ENCODE measurements at places on chromosomes 4 and X.
A peak's percentile ranks its signal among the peaks of the same experiment; 100 is the strongest.

DNA sequence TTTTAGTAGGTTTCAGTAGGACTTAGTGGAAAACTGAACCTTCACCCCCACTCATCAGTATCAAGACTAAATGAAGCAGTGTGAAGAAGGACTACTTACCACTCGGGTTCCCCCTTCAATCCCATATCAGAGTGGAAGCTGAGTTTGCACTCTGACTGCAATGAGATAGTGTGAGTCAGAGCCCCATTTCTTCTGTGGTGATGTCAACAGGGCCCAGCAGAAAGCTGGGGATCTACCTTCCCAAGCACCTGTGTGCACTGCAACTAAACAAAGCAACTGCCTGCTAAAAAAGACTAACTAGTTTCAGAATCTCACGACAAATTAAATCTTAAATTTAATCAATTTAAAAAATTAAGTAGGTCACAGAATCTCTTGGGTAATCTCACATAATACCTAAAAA lies 1837.0 kb upstream of the PCDH7 start:
- no peaks in the 10 kb centered on the region for H3K36me3 ChIP-seq
- H3K27ac ChIP-seq = no peak overlapping the region
- no peak overlapping the region for H3K4me3 ChIP-seq
- no peaks in the 10 kb centered on the region for H3K4me1 ChIP-seq
- no peaks in the 10 kb centered on the region for H3K27me3 ChIP-seq

DNA sequence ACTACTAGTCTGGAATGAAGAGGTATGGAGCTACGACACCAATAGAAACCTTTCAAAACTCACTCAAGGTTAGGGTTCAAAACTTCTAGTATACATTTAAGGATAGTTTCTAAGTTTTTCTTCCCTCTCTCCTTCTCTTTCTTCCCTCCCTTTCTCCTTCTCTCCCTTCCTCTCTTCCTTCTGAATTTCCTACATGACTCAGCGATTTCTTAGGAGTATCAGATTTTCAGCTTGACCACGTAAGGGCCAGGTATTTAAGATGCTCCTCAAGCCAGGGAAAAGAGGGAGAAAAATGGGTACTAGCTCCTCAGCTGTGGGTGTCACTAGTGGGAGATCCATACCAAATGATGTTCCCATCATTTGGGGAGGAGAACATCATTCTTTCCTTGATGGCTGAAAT lies 55.9 kb upstream of the FTHL17 start:
- no peak overlapping the region for H3K27ac ChIP-seq
- DNase-seq = no peak
- H3K27me3 ChIP-seq = no peaks in the 10 kb centered on the region
- H3K4me3 ChIP-seq = no peak overlapping the region

GRCh38 chr4:113766882-113767281 lies 5.3 kb upstream of the CAMK2D start:
- H3K4me3 ChIP-seq = no peak overlapping the region
- H3K36me3 ChIP-seq = no peaks in the 10 kb centered on the region
- no peak overlapping the region for H3K27ac ChIP-seq
- no peak for DNase-seq
- H3K27me3 ChIP-seq = no peaks in the 10 kb centered on the region

DNA sequence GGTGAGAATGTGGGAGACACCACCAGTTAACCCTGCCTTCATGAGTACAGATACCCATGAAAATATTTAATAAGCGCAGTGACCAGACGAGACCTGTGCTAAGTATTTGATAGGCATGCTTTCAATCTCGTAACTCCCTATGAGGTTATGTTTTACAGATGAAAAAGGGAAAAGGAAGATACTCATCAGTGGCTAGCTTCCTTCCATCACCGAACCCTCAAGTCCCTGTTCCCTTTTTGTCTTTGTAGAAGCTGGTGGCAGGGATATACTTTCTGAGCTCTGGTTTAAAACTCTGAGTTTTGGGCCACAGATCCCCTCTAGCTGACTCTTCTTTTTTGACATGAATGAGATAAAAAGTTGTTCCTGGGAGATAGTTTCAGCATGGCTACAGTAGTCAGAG lies 26.3 kb downstream of the AFF1 start:
- H3K4me3 ChIP-seq = peak overlapping the region; percentile 13
- no peaks in the 10 kb centered on the region for H3K27me3 ChIP-seq
- no peak for DNase-seq
- H3K27ac ChIP-seq = no peak overlapping the region
- no peaks in the 10 kb centered on the region for H3K36me3 ChIP-seq
- peaks cover 26% of the 10 kb centered on the region for H3K4me1 ChIP-seq

GRCh38 chrX:139222511-139223200 lies 307.9 kb upstream of the F9 start:
- no peak for DNase-seq
- peaks cover 2% of the 10 kb centered on the region for H3K27me3 ChIP-seq
- H3K36me3 ChIP-seq = no peaks in the 10 kb centered on the region
- no peak overlapping the region for H3K4me3 ChIP-seq
- no peaks in the 10 kb centered on the region for H3K4me1 ChIP-seq

- H3K27me3 ChIP-seq = no peaks in the 10 kb centered on the region
- DNase-seq = no peak
- H3K36me3 ChIP-seq = no peaks in the 10 kb centered on the region
- no peak overlapping the region for H3K27ac ChIP-seq
- H3K4me1 ChIP-seq = no peaks in the 10 kb centered on the region
Observed at GRCh38 chrX:112688242-112688641, 8.5 kb upstream of the LHFPL1 start.

- no peaks in the 10 kb centered on the region for H3K4me1 ChIP-seq
- no peaks in the 10 kb centered on the region for H3K27me3 ChIP-seq
- H3K27ac ChIP-seq = no peak overlapping the region
- DNase-seq = no peak
- H3K4me3 ChIP-seq = no peak overlapping the region
Observed at GRCh38 chr4:85126991-85127591, 160.6 kb upstream of the WDFY3 start.

GRCh38 chr4:67879486-67879885 lies 4.3 kb downstream of the TMPRSS11D start:
- no peaks in the 10 kb centered on the region for H3K36me3 ChIP-seq

DNA sequence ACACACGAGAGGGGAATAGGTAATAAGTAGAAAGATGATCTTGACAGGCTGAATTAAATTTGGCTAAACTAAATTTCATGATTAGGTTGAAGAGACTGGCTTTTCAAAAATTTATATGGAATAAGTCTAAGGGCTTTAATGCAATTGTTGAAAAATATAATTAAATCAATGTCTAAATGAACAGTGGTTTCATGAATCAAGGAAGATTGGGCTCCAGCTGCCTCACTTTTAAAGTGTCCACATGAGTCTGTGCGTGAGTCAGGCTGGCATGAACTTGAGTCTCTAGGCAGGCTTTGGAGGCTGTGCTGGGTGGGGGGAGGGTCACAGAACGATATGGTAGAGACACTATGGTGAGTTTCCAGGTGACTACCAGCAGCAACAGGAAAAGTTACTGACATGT lies 111.9 kb downstream of the SORBS2 start:
- no peaks in the 10 kb centered on the region for H3K36me3 ChIP-seq
- no peak overlapping the region for H3K27ac ChIP-seq
- DNase-seq = no peak
- no peaks in the 10 kb centered on the region for H3K27me3 ChIP-seq
- H3K4me3 ChIP-seq = no peak overlapping the region
- no peaks in the 10 kb centered on the region for H3K4me1 ChIP-seq

- H3K27ac ChIP-seq = no peak overlapping the region
- no peaks in the 10 kb centered on the region for H3K27me3 ChIP-seq
- H3K4me3 ChIP-seq = no peak overlapping the region
- DNase-seq = no peak
- H3K36me3 ChIP-seq = no peaks in the 10 kb centered on the region
Observed at GRCh38 chr4:54566608-54567007, 91.1 kb upstream of the KIT start.

DNA sequence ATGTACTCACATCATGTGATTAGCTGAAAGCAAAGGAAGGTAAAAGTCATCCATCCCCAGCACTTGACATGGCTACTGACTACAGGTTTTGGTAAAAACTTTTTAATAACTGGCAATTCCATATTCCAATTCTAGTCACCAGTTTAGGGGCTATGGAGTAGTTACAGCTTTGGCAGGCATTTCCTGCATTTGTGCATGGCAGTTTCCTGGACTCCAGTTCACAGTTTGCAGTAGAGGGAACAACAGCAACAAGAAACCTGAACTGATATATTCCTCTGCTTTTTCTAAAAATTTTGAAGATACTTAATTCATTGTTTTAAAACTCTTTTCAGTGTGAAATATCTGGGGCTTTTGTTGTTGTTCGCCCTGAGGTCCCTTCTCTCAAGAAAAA lies 184.3 kb downstream of the PPP3CA start:
- DNase-seq = no peak
- no peak overlapping the region for H3K27ac ChIP-seq
- no peaks in the 10 kb centered on the region for H3K27me3 ChIP-seq
- no peaks in the 10 kb centered on the region for H3K4me1 ChIP-seq
- no peaks in the 10 kb centered on the region for H3K36me3 ChIP-seq
- no peak overlapping the region for H3K4me3 ChIP-seq

DNA sequence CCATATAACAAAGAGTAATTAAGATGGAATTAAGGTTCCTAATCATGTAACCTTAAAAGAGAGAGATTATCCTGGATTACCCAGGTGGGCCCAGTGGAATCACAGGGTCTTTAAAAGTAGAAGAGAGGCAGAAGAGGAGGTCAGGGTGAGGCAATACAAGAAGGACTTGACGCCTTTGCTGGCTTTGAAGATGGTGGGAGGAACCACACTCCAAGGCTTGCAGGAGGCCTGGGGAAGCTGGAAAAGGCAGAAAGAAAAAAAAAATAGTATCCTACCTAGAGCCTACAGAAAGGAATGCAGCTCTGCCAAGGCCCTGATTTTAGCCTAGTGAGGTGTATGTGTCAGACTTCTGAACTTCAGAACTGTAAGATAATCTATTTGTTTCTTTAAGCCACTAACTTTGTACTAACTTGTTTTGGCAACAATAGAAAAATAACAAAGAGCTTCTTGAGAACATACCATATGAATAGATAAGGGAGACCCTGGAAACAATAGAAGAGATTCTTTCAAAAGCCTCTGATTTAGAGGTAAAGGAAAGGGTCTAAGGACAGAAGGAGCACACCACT lies 229.9 kb upstream of the TTC29 start:
- H3K4me1 ChIP-seq = no peaks in the 10 kb centered on the region
- DNase-seq = no peak
- no peak overlapping the region for H3K27ac ChIP-seq
- no peaks in the 10 kb centered on the region for H3K27me3 ChIP-seq

GRCh38 chr4:98716796-98717195 lies 58.4 kb upstream of the TSPAN5 start:
- no peaks in the 10 kb centered on the region for H3K4me1 ChIP-seq
- H3K27ac ChIP-seq = no peak overlapping the region
- H3K27me3 ChIP-seq = no peaks in the 10 kb centered on the region
- H3K4me3 ChIP-seq = no peak overlapping the region
- DNase-seq = no peak
- H3K36me3 ChIP-seq = no peaks in the 10 kb centered on the region

DNA sequence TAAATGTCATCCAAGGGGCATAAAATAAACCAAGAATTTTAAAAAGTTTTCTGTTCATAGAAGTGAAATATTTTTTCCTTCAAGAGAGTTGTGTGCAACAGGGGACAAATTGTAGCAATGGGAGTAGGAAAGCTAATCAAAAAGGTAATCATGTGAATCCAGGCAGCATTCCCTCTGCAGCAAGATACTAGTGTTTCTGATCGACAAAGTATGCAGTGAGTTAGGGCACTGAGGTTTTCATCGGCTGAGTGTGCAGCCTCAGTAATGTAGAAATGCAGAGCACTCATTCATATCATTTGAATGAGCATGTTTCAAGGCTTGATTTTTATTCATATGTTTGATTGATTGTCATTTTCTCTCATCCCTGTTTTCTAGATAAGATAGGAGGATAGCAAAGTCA lies 321.7 kb downstream of the PCDH7 start:
- H3K27ac ChIP-seq = no peak overlapping the region
- no peaks in the 10 kb centered on the region for H3K36me3 ChIP-seq
- no peaks in the 10 kb centered on the region for H3K4me1 ChIP-seq
- H3K4me3 ChIP-seq = no peak overlapping the region
- H3K27me3 ChIP-seq = no peaks in the 10 kb centered on the region

DNA sequence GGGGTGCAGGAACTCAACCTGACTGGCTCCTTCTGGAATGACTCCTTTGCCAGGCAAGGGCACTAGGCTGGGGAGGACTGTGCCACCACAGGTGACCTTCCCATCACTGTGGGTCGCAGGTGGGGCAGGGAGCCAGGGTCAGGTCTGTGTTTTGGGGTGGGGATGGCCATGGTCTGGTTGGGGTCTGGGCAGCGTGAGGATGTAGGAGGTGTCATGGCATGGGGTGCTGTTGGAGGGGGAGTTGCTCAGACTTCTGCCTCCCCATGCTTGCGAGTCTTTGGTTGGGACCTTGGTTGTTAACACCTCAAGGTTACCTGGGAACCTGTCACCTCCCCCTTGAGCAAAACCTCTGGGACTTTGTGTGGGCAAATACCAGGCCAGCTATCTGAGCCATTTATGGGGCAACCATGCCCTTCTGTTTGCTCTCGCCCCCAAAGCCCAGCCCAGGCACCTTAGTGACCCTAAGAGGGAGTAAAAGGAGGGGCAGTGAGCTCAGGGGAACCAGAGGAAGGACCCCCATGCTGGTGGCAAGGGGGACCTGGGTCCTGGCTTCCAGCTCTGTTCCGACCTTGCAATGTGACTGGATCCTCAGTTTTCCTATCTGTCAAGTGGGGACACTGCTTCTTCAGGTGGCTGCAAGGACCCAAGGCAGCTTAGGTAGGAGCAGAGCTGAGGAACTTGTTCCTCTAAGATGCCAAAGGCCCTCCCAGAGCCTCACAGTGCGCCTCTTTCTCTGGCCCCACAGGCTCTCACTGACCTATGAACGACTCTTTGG lies 2.4 kb upstream of the GDI1 start:
- no peak for DNase-seq
- no peak overlapping the region for H3K4me3 ChIP-seq
- H3K36me3 ChIP-seq = peaks cover 4% of the 10 kb centered on the region
- H3K27ac ChIP-seq = no peak overlapping the region

DNA sequence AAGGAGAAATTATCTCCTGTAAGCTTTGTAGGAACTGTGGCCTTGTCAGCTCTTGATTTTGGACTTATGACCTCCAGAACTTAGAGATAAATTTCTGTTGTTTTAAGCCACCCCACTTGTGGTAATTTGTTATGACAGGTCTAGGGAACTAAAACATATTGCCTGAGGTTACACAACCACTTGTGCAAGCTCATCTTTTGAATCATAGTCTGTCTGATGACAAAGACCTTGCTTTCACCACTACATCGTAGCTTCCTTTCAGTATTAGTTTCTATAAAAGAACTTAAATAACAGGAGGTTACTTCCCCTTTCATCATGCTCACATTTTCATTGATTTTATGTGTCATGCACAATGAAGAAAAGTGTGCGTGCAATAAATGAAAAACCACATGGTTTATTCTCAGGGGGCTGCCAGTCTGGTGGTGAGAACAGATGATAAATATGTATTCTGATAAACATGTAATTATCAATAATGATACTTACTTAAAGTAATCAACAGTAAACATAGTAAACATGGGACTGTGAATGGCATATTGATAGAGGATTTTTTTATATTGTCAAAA lies 690.0 kb upstream of the HS3ST1 start:
- no peak overlapping the region for H3K27ac ChIP-seq
- H3K4me1 ChIP-seq = no peaks in the 10 kb centered on the region
- H3K36me3 ChIP-seq = no peaks in the 10 kb centered on the region
- H3K27me3 ChIP-seq = no peaks in the 10 kb centered on the region

GRCh38 chrX:74408304-74408703 lies 13.0 kb upstream of the SLC16A2 start:
- no peaks in the 10 kb centered on the region for H3K27me3 ChIP-seq
- no peaks in the 10 kb centered on the region for H3K4me1 ChIP-seq
- DNase-seq = no peak
- no peaks in the 10 kb centered on the region for H3K36me3 ChIP-seq
- H3K27ac ChIP-seq = no peak overlapping the region

- no peaks in the 10 kb centered on the region for H3K4me1 ChIP-seq
- H3K27me3 ChIP-seq = no peaks in the 10 kb centered on the region
- no peaks in the 10 kb centered on the region for H3K36me3 ChIP-seq
- no peak for DNase-seq
- H3K4me3 ChIP-seq = no peak overlapping the region
- H3K27ac ChIP-seq = peak overlapping the region; percentile 67
Observed at GRCh38 chrX:136196691-136197155, 49.4 kb downstream of the FHL1 start.
